NCI-H2227 treated with DMSO at 0.1 percent for 48 hours (cell line): ENCODE measurements at places on chromosomes 3 and 15.

DNA sequence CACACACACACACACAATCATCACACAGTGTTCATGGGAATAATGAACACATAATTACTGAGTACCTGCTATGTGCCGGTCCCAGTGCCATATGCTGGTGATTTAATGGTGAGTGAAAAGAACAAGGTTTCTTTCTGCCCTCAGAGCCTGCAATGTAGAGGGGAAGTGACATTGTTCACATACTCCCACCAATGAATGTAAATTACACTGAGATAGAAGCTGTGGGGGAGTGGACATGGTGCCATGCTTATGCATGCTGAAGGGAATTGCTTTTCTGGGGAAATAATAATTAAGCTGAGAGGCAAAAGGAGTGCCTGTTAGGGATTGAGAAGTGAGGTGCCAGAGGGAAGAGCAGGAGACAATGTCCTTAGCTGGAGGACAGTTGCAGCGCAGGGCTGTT lies 175.1 kb downstream of the MFSD1 start:
- DNase-seq, result no peak

DNA sequence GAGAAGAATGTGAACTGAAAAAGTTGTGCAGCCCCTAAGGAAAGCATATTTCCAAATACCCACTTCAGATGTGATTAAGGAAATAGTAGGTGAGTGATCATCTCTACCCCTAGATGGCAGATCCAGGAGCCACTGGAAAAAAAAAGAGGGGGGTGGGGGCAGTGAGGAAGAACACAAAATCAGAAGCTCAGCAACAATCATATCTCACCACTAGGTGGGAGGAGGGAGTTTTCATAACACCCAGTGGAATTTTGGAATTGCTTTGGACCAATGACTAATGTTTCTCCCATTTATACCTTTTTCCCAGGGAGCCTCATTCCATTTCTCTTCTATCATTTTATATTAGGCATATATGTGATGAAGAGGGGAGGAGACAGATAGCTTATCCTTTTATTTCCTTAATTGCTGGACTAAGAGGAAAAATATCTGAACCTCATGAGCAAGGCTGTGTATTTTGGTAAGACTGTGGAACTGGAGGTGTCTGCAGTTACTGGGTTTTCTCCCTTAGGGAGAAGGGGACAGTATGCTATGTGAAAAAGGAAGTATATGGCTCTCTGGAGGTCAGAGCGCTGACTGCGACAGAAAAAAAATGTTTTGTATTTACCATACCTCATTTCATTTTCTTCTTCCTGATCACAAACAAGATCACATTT lies 363.4 kb downstream of the GAP43 start:
- no peak for DNase-seq

DNA sequence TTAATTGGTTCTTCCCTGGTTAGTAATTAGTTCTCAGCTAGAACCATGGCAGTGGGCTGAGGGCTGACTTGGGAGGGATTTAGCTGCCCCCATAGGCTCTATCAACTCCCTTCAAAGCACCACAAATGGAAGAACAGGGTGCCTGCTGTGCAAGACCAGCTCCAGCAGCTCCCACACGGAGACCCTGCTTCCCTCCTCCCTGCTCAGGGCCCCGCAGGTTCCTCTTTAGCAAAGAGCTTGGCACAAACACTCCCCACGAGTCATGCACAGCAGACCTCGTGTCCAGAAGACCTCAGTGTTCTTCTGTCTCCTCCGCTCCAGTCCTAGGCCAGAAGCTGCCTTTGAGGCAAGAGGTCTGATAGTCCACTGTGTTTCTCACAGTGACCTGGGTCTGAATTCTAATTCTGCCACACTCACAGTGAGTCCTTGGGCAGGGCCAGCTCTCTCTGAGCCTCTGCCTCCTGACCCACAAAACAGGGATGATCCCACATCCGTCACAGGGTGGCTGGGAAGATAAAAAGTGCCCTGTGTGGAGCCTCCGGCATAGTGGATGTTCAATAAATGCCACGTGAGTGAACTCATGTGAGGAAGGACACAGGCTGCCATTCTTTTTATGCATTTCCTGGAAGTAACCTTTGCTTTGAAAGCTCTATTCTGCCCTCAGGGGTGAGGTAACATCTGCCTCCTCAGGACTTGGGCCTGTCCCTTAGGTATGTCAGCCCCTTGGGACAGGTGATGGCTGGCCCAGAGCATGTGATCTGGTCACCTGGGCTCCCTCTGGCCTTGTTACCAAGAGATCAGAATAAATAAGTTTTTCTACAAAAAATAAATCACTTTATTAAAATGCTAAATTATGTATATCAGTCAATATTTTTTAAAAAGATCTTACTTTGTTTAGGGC lies 7.6 kb downstream of the RAB6B start:
- peak; percentile 11 for DNase-seq

DNA sequence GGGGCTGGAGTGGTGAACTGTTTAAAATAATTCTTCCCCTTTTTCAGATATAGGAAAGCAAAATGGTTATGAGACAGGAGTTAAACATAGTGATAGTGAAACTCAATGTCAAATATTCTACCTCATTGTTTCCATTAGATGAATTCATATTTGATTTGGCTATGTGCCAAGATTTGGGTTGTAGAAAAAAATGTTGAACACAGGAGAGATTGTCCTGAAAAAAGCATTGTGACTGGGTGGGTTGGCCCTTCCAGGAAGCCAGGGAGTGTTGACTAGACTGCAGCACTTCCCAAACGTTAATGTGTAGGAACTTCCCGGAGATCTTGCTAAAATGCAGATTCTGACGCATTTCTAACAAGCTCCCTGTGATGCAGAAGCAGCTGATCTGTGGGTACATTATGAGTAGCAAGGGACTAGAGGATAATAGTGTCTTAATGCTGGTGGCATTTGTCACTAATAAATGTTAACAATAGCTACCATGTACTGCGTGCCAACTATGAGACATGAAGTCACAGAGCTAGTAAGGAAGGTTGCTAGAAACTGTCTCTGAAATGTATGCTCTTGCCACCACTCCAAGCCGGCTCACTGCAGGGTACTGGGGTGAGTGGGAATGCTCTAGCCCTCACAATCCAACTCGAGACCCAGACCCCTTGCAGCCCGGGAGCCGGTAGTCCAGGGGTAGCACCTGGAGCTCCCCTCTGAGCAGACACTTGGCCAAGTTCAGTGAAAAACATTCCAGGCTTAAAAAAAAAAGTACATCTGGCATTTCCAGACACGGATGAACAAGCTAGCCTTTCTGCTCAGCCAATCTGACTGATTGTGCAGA lies 120.6 kb downstream of the CD47 start:
- no peak for DNase-seq

DNA sequence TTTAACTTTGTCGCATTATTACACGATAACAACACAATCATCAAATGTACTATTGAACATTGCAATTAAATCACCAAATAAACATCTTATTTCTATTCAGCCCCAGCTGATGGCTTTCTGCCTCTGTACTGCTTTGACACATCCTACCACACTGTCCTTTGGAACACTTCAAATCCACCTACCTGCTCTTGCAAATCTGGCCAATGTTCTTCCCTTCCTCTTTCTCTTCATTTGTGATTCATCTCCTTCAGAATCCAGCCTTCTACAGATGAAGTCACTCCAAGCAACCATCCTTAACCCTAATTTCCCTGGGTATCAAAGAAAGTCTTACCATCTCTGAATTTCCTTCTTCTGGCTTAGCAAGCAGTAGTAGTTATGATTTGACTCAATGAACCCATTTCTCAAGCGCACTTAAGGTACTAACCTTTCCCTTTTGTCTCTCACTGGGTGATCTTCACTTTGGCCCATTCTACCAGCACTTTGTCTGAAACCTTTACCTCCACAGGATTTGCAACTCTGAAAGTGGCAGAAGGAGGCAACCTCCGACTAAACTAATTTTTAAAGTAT lies 502.9 kb downstream of the FOXP1 start:
- no peak for DNase-seq

DNA sequence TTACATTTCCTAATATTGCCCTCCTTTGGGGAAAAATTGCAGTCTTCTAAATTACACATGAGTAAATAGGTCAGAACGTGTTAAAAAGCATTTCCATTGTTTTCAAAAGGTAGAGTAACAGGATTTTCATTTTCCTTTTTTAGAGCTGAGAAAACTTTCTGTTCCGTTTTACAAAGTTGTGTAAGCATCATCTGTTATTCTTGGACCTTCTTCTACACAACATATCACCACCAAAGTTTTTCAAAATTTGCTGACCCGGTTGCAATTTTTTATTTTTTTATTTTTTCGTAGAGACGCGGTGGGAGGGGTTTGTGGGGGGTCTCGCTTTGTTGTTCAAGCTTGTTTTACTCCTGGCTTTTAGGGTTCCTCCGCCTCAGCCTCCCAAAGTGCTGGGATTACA lies 1.1 kb downstream of the CCDC39 start:
- no peak for DNase-seq

DNA sequence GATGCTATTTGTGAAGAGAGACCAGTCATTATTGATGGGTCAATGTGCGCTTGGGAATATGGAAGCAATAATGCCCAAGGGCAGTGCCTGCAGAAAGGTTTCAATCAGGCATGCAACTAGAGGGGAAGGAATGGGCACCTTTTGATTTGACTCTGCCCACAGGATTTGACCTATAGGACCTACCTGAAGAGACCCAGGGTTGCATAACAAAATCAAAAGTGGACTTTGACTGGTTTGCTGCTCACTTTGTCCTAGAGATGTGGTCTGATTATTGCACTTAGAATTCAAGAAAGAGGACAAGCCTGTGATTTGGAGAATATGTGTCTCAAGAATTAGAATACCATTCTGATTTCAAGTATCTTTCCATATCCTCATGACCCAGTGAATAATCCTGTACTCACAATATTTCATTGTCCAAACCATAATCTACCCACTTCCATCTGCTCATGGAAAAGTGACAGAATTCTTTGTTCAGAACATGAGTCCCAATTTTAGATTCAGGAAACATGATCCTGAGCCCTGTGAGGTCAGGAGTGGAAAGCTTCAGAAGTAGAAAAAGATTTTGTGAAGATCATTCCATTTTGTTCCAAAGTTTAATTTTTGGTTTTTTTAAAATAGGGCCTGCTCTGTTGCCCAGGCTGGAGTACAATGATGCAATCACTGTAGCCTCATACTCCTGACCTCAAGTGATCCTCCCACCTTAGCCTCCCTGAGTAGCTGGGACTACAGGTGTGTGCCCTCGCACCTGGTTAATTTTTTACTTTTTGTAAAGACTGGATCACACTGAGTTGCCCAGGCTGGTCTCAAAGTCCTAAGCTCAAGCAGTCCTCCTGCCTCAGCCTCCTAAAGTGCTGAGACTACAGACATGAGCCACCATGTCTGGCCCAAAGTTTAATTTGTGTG lies 151.3 kb upstream of the NR2E3 start:
- no peak for DNase-seq

GRCh38 chr3:126901631-126902030 lies 81.3 kb upstream of the PLXNA1 start:
- DNase-seq, result no peak

DNA sequence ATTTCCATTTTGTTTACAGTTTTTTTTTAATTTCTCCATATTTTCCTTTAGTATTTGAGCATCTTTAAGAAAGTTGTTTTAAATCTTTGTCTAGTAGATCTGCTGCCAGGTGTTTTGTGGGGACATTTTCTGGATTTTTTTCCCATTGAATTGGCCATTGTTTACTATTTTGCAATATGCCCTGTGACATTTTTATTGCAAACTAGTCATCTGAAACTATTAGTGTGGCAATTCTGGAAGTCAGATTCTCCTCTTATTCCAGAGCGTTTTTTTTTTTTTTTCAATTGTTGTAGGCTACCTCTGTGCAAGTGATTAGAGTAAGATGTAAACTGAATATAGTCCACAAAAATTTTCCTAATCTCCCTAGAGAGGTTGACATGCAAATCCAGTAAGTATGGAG lies 334.2 kb downstream of the PYDC2 start:
- no peak for DNase-seq

- DNase-seq, result no peak
Measured at GRCh38 chr15:31133890-31134289, 32.4 kb upstream of the TRPM1 start.

- DNase-seq, result peak; percentile 24
Measured at GRCh38 chr15:88574655-88575054, 28.2 kb upstream of the DET1 start.

GRCh38 chr3:99626417-99626788 lies 12.0 kb upstream of the COL8A1 start:
- DNase-seq, result no peak

- DNase-seq, result no peak
Measured at GRCh38 chr3:170331143-170331542, 26.4 kb upstream of the SKIL start.

GRCh38 chr3:134998855-134999254 lies 203.8 kb downstream of the EPHB1 start:
- DNase-seq, result no peak

DNA sequence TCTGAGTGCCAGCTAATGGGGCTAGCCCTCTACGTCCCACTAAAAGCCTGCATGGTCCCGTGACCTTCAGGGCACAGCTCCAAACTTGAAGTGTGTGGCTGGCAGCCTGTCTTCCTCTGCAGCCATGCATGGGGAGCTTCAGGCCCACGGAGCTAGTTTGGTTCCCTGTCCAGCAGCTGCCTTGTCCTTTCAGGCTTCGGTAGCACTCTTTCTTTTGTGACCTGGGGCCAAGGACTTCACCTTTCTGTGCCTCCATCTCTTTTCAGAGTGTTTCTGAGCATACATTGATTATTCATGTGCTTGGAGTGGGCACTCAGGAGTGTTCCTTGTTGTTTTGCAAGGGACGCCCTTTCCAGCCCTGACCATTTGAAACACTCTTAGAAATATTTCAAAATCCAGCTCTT lies 155.2 kb downstream of the DNAJB8 start:
- DNase-seq, result no peak

DNA sequence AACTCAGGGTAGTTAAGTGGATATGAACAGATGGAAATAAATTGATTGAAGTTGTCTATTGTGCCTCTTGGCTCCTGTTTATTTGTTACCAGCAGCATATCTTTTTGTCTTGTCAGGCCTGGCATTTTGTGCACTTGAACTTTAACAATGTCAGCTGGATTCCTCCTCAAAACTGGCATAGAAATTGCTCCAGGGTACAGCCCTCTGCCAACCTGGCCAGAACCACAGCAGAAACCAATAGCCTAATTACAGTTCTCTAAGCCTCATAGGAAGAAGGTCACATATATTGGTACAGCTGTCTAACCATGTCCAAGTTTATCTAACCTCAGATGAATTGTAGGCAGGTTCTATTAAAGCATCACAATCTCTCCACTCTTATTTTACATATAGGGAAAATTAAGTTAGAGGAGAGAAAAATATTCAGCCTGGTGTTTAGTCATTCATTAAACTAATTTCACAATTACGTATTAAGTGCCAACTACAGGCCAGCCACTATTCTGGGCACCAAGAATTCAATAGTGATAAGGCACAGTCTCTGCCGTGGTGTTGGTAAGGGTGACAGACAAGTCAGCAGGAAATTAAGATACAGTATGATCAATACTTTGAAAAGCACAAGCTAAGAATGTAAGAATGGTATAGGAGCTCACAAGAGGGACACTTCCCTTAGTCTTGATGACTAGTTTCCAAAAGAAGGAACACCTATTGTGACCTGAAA lies 452.9 kb upstream of the NECTIN3 start:
- no peak for DNase-seq

- peak; percentile 58 for DNase-seq
Measured at GRCh38 chr15:98647026-98647773, 1.1 kb upstream of the IGF1R start.
